Stimulated activated CD4-positive, alpha-beta T cell treated with anti-CD3 and anti-CD28 coated beads, Interleukin-2, amount 100 ng/mL, for 48 hours (primary cell): ENCODE measurements at places on chromosomes 5 and 9.

GRCh38 chr5:178496214-178496613, 94.0 kb downstream of the COL23A1 start:
- DNase-seq: no peak

GRCh38 chr5:28523888-28524635, 1485.7 kb upstream of the CDH9 start:
- no peak for DNase-seq

GRCh38 chr5:5492087-5492933, 69.8 kb downstream of the ICE1 start:
- peak; percentile 9 for DNase-seq

DNA sequence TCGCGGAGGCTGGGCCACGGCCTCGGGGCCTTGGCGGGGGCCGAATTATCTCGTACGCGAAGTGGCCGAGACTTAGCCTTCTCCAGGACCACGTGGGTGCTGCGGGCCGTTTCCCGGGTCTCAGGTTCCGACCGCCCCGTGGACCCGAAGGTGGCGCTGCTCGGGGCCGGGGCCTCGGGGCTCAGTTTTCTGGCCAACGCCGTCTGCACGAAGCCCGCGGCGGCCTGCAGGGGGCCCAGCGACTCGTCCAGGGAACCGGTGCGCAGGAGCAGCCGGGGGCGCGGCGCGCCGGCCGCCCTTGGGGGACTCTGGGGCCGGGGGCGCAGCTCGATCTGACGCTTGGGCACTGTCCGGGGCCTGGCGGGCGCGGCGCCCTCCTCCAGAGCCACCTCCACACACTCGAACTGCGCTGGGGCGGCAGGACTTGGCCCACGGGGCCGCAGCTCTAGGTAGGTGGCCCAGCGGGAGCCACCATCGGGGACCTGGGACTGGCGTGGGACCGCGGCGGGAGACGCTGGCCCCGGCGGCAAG, 716 bp downstream of the PROB1 start:
- peak; percentile 65 for DNase-seq

DNA sequence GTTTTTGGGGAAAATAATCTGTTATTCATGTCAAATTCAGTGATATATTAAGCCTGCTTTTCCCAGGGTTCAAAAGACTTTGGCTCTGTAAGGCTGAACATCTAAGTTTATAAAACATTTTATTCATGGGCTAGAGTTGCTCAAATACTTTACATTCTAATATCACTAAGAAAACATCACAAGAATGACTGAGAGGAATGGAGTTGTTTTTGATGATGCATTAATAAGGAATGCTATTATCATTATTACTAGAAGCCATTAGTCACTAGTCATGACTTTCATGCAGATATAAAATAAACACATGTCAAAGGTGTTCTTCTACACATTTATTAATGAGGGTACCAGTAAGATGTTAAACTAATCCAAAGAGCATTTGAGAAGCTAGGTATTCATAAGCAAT, 185.5 kb upstream of the KCNN2 start:
- DNase-seq: no peak

GRCh38 chr9:115765060-115765459, 388.5 kb upstream of the PAPPA start:
- DNase-seq: no peak

DNA sequence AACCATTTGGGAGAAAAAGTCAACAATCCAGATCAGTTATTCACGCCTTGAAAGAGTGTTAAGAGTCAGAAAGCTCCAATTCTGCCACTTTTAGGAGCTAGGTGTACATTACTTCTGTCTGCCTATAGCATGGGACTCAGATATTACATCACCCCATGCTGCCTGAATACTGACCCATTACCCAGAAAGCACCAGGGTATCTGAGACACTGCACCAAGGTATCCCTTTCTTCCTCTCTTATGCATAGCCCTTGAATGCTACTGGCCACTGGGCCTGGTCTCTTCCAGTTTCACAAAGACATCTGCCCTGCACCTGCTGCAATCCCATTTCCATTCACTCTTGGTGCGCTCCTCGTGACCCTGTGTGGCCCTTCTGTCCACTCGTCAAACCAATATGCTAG, 2.6 kb downstream of the STRBP start:
- DNase-seq: no peak

- DNase-seq: no peak
These were observed 363.7 kb downstream of the IRX2 start for GRCh38 chr5:2387634-2388325.

DNA sequence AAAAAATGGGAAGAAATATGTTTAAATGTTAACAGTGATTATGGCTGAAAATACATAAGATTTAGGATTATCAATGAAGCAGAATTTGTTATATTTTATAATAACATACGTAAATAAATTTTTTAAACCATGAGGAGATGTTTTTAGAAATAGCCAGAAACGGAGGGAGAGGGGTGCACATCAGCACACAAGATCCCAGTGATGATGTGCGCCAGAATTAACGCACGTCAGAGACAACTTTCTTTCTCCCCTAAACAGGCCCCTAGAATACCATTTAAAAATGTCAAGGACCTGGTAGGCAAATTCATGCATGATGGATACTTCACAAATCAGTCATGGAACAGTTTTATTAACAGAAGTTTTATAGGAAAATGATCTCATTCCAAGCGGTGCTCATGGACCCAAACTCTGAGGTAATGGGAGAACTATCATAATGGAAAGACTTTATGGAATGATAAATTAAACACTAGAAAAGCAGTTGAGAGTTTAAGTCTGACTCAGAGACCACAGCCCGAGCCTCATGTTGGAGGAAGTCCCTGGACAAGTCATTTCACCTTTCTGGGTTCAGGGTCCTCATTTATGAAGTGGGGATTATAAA, 258.9 kb upstream of the GAS1 start:
- no peak for DNase-seq

DNA sequence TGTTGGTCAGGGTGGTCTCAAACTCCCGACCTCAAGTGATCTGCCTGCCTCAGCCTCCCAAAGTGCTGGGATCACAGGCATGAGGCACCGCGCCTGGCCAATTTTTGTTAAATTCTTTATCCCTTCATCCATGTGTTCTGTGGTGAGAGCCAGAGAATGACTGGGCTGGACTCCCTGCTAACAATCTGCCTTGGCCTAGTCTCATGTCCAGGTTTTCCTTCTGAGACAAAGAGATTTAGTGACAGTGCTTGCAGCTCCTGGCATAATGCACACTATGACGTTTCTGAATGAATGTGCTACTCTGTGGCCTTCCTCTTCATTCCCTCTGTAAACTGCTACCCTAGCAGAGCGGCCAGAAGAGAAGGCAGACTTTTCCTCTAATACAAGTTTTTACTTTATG, 79.3 kb downstream of the FOXD1 start:
- DNase-seq: no peak

GRCh38 chr5:144404672-144405071, 234.0 kb downstream of the KCTD16 start:
- DNase-seq: no peak

- no peak for DNase-seq
These were observed 45.2 kb upstream of the GLIPR2 start for GRCh38 chr9:36091026-36091953.

DNA sequence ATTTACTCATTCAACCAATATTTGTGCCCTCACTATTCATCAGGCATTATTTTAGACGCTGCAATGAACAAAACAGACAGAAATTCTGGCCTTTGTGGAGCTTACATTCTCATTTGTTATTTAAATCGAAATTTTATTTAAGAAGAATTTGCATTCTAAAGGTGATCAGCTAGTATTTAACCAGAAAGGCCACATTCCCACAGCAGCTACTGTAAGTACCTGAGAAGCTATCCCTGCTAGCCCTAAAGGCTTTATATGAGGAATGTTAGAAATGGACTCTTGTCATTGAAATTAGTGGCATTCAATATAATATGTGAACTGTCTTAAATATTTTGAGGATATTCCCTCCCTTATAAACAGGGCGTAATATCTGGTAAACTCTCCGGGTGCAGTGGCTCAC, 35.0 kb upstream of the GOLM1 start:
- DNase-seq: no peak

GRCh38 chr9:127402401-127403090, 5.6 kb downstream of the SLC2A8 start:
- no peak for DNase-seq

DNA sequence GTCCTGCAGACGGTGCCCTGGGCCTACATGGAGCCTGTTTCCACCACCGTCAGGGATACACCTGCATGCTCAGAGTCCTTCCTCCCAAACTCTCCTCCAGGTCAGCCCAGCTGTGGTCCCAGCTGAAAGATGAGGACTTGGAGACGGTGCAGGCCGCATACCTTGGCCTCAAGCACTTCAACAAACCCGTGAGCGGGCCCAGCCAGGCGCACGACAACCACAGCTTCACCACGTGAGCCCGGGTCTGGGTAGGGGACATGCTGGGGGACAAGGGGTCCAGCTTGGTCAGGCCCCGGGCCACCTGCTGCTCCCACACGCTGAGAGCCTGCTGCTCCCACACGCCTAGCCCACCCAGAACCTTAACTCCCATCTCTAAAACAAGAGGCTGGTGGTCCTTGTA, 16.6 kb upstream of the CARD19 start:
- no peak for DNase-seq

DNA sequence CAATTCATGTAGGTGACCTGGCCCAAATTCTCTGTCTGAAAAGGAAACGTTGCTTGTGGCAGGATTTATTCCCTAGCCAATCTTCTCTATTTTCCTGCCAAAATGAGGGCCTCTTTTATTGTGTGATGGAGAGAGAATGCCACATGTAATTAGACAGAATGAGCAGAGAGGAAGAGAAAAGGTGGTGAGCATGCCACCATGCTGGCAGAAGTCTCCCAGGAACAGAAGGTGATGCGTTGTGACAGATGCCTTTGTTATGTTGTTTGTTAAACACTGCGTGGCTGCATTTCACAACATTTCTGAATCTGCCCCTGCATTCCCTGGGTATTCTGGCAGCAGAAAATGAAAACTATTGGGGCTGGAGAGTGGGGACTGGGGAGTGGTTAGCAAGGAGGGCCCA, 577.6 kb downstream of the TLR4 start:
- no peak for DNase-seq

DNA sequence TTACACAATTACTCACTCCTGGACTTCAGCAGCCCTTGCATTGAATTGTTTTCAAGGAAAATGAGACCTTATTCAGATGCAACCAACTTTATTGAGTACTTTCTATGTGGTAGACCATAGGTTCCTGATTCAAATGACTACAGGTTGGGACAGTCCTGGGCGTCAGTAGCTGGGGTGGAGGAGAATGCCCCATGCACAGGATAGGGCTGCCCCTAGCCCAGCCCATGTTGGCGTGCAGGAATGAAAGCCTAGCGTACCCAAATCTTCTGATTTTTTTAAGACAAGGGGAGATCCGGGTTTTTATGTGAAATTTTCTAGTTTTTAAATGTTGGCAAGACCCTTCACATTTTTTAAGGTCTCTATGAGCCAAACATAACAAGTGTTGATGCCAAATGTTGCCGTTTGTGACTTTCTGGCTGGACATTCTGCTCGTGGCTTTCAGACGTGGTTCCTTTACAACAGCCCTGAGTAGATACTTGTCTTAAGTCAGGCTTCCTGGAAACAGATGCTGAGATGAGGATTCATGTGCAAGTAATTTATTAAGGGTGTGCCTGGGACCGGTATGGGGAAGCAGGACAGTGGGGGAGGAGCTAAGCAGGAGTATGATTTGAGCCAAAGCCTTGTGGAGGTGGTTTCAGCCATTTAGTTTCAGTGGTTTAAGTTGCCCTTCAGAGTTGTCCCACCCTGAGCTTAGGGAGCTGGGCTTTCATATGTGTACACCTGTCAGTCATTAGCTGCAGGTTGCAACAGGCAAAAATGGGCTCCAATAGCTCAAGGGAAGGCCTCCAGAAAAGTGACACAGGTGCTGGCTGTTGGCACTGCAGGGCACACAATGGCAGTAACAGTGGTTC, 154.1 kb downstream of the NTRK2 start:
- no peak for DNase-seq

- DNase-seq: no peak
These were observed 39.1 kb downstream of the FGD3 start for GRCh38 chr9:92986176-92987119.

DNA sequence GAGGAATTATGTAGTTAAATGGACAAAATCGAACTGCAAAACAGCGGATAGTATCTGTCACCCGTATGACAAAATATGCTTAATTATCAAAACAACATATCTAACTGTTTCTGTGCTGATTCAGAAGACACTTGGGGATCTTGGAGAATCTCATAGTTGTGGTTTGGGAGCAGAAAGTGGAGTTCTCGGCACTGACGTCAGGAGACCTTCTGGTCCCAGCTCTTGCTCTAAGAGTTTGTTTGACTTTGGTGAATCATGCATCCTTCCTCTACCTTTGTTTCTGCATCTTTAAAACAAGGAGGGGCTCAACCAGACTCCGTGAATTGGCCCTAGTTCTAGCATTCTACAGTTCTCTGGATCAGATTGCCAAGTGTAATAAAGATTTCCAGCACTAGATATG, 37.0 kb upstream of the TAF1L start:
- no peak for DNase-seq

- DNase-seq: no peak
These were observed 212.5 kb downstream of the NNT start for GRCh38 chr5:43815497-43815896.

GRCh38 chr5:122723606-122724352, 51.1 kb upstream of the SNX2 start:
- no peak for DNase-seq

GRCh38 chr9:101478906-101479305, 43.3 kb upstream of the ALDOB start:
- no peak for DNase-seq

DNA sequence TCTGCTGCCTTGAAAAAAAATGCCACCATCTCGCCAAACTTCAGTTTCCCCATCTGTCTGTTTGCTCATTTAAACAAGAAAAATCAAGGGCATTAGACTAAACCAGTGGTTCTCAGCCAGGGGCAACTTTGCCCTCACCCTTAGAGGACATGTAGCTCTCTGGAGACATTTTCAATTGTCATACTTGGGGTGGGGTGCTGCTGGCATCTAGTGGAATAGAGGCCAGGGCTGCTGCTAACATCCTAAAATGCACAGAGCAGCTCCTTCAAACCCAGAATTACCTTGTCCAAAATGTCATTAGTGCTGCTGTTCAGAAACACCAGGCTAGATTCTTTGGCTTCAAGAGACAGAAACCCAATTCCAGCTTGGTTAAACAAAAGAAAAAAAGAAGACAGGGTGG, 71.1 kb upstream of the FOXE1 start:
- no peak for DNase-seq

DNA sequence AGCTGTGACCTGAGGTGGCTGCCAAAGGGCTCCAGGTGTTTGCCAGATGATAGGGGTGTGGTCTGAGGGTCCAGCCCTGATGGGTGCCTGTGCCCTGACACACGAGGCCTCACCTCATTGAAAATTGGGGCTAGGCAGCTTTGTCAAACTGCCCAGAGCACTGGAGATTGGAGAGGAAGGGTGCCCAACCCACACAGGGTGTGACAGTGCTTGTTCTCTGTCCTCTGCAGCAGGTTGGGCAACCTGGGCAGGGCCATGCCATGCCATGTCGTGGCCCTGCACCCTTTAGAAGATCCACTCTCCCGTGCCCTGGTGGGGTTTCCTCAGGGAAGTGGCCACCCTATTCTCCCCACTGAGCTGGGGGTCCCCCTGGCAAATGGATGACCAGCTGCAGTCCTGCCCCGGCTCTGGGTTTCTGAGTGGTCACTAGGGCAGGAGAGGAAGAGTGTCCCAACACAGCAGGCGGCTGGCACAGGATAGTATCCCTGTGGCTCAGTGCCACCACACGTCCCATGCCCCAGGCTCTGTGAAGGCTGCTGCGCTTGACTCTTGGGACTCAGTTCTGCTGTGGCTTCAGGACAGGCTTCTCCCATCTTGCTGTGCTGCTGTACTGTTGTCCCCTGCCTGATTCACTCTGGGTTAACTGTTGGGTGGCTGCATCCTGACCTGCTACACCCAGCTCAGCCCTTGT, 100.8 kb upstream of the PITX1 start:
- DNase-seq: no peak
